ENCODE measurements at places on chromosomes 16 and 17. TPM values are rescaled to one million over a fixed set of nuclear protein-coding genes. Genes with fewer than 3 reads are reported as not detected.

DNA sequence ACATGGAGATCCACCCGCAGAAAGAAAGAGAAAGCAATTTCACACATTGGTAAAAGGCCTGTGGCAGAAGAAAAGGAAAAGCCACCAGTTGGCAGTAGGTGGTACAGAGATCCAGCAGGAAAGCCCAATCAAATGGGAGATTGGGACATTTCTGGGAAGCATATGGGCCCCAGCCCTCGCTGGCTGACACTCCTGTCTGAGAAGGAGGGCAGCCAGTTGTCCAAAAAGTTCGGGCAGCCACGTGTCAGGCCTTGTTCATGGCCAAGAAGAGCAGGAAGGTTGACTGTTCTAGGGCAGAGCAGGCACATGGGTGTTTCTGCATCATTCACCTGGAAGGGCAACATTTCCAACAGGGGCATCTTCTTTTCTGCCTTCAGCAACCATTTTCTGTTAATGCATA lies 45.0 kb upstream of the MMP2 start:
- no peak for DNase-seq

B4GALNT2 gene
- total RNA-seq = 0.83 TPM

NRN1L gene
- not detected for total RNA-seq

DNA sequence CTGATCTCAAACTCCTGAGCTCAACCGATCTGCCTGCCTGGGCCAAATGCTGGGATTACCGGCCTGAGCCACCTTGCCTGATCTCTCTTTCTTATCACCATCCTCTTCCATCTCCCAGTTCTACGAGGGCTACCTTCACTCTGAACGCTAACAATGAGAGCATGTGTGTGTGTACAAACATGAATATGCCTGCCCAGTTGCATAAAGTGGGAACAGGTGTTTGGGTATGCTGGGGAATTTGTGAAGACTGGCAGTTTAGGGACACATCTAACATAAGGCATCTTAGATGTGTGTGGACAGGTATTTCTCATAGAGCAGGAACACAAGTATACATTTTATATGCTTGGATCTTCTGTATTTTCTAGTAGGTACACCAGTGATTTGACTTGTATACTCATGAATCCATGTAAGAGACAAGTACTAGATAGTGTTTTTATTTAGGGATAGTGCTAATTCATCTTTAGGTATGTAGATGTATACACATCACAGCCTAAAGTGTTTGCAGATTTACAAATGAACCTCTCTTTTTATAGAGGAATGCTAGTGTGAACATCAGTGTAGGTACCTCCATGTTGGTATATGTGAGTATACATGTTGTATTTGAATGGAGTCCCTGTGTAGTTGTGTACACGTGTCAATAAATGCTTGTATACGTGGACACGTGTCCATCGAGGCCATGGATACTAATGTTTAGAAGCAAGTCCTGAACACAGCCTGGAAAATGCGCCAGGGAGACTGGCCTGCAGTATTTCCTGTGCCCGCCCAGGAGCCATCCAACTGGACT lies 1.2 kb upstream of the DLX4 start:
- DNase-seq = no peak

- DNase-seq = no peak
Measured at GRCh38 chr17:77433385-77434135, 292.8 kb downstream of the SEC14L1 start.

DNA sequence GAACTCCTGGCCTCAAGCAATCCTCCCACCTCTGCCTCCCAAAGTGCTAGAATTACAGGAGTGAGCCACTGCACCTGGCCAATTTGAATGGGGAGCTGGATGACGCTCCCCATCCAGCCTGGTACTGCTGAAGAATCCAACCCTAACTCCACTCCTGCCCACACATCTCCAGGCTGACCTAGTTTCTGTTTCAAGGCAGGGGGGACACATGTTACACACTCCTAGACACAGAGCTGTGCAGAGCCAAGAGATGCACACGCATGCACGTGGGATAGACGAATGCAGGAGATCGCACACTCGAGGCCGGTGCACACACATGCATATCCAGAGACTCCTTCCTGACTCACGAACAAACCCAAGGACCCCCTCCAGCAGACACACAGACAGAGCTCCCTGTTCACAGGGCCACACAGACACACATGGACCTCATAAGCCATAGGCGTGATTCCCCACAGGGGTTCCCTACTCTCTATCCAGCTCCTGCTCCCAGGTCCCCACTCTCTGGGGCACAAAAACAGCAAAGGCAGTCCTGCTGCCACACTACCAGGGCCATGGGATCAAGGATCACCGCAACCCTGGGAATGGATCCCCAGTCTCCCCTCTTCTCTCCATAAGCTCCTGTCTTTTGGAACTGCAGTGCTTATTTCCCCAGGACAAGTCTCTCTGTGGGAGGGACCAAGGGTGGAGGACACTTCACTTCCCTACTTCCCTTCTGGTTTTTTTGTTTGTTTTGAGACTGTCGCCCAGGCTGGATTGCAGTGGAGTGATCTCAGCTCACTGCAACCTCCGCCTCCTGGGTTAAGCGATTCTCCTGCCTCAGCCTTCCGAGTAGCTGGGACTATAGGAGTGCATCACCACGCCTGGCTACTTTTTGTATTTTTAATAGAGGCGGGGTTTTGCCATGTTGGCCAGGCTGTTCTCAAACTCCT lies 14.4 kb downstream of the EPOP start:
- DNase-seq = no peak

DNA sequence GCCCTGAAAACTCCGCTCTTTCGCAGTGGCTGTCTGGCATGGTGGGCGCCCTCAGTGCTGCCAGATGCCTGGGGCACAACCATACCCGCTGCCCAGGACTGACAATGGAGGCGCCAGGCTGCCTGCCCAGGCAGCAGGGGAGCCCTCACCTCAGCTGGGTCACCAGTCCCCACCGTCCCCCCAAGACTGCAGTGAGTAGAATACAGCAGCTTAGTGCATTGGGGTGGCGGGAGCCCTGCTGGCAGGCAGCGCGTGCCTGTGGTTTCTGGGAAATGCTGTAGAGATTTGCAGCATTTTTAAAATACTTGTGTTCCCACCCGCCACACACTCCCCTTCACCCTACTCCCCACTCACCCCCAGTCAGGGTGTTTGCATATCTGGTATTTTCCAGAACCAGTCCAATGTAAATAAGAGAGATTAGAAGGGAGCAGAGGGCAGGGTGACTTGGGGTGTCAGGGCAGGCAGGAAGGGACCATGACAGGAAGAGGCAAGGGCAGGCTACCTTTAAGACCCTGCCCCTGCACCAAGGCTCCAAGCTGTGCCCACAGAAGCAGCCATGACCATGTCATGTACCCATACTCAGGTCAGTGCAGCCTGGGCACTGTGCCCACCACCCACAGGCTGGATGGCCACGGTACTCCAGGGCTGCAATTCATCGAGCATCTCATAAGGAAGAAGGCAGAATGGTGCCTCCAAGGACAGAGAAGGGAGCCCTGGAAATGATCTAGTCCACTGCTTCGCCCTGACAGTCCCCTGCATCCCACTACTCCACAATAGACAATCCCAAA lies 21.5 kb downstream of the MYO18A start:
- no peak for DNase-seq

DNA sequence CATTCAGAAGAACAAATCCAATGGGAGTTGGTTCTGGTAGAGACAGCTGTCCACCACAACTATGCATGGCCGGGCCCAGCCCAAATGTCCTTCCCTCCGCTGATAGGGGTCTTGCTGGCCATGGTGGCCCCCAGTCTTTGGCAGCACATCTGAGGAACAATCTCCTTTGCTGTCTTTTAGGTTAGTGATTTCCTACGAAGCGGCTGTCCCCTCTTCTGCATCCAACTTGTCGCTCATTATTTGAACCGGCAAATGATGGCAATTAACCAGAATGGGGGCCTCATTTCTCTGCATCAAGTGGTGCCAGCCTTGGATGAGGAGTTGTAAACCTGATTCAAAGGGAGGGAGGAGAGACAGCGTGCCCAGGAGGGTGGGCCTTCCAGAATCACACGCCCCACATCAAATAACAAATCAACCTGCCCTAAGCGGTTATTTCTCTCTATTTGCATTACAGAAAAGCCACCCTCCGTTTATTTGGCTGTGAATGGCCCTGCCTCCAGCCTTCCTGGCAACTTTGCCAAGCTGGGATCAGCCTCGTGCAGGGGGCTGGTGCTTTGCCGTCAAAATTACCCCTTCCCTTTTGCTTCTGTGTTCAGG lies 156.5 kb downstream of the RGS9 start:
- no peak for DNase-seq

- DNase-seq = no peak
Measured at GRCh38 chr17:83012200-83012785, 67.1 kb upstream of the METRNL start.

DNA sequence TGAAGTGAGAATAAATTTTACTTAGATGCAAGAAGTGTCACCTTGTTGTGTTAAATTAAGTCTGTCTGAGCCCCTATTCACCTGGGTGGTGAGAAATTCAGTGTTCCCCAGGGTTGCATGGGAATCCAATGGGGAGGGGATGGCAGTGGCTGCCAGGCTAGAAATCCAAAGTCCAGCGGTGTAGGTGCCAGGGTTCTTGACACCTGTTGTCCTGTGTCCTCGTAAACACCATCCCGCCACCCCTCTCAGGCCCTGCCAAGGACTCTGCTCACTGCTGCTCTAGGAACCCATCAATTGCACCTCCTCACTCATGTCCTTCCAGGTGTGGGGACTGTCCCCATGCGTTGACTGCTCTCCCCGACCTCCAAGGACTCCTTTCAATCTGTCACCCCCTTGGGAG lies 58.9 kb downstream of the CACNG5 start:
- no peak for DNase-seq

- no peak for DNase-seq
Measured at GRCh38 chr16:87241137-87241771, 75.9 kb downstream of the C16orf95 start.

XYLT1 gene
- total RNA-seq = 38.1 TPM
